ENCODE measurements at places on chromosomes 11 and 22. TPM values are rescaled to one million over a fixed set of nuclear protein-coding genes. Genes with fewer than 3 reads are reported as not detected.

MEN1 gene
- total RNA-seq, result 39.8 TPM

OR51F1 gene
- total RNA-seq, result not detected

MAP4K2 gene
- total RNA-seq, result 17.4 TPM

MAML2 gene
- total RNA-seq, result 16.7 TPM

CNTF gene
- total RNA-seq, result 5.2 TPM

DERL3 gene
- total RNA-seq, result 3.7 TPM

DNA sequence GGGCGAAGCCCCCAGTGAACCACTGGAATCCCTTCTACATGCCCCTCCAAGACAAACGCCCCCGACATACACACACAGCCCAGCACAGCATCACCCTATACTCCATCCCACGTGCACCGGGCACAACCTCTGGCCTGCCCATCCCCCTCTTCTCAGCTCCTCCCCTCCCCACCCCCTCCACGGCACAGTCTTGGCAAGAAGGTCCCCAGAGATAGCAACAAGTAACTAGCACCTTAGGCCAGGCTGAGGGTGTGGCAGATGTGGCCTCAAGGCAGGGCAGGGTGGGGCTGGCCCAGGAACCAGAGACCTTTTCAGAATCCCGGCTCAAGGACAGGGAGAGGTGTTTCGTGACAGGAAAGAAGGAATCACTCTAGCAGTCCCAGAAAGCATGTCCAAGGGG lies 54.3 kb downstream of the CYTH4 start:
- DNase-seq, result no peak

DNA sequence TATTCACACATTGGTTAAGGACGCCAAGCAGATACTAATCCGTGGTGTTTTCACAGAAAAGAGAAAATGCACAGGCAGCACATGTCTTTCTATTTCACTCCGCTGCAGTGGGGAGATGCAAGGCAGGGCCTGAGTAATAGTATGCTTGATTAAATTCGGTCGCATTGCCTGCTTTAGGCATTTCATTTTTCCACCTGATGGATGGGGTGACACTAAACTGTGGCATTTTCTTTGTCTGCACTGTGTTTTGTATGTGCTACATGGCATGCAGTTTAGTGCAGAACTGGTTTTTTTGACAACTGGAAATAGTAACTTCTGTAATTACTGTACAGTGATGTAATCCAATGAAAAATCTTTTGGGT lies 94.9 kb downstream of the SLC17A6 start:
- no peak for DNase-seq

GRCh38 chr22:47129902-47130635 lies 367.6 kb downstream of the TBC1D22A start:
- peak; percentile 86 for DNase-seq

GRCh38 chr22:30250661-30251267 lies 4.2 kb upstream of the LIF start:
- peak; percentile 92 for DNase-seq

DNA sequence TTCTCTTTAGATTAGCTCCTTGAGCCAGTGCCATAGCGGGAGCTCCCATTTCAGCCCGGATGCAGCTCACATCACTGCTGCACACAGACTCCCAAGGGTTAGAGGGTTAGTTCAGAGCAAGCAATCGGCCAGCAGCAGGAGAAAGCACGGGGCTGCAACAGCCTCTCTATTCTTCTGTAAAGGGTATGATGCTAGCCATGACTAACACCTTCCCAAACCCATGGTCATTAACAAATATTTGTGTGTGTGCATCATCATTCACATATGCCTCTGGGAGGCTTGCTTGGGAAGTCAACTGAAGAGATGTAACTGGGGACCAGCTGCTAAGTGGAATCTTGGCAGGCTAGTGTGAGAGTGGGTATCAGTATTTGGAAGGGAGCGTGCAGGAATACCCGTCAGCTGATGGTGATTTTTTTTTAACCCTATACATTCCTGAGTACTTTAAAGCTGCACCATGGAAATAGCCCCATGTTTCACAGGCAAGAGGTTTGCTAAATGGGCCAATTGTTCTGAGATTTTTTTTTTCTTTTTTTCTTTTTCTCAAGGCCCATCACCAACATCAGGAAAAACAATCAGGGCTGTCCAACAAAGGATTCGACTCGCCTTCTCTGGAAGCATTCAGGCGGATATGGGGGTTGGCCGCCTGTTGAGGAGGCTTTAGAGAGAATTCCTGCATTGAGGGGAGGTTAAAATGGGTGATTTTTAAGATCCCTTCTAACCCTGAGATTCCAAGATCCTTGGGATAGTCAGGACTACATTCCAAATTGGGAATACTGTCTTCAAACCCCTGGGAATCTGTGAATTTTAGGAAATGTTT lies 33.2 kb upstream of the CCDC89 start:
- peak; percentile 17 for DNase-seq

DNA sequence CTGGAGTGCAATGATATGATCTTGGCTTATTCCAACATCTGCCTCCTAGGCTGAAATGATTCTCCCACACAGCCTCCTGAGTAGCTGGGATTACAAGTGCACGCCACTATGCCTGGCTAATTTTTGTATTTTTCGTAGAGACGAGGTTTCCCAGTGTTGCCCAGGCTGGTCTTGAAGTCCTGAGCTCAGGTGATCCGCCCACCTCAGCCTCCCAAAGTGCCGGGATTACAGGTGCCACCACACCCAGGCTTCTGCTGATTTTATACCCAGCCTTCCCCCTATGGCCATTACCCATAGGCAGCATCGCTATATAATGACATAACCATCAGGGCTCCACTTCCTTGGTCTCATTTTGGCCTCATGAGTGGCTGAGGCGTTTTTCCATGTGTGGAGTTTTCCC lies 60.6 kb upstream of the RAB1B start:
- no peak for DNase-seq

DNA sequence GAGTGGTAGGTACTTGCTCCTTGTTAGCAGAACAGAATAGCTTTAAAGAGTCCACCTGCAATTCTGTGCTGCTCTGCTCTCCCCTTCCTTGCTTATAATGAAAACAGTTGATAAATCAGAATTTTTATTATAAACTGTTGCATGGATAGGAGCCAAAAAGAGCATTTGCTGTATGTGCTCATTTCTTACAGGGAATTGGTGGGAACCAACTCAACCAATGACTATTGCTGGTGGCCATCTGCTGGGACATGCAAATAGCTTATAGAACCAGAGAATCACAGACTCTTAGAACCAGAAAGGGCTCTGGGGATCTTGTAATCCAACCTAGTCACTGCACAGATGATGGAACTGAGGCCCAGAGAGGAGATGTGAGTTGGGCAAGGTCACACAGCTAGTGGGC lies 43.1 kb upstream of the NECTIN1 start:
- no peak for DNase-seq

- no peak for DNase-seq
These were observed 16.1 kb downstream of the IGF2 start for GRCh38 chr11:2122907-2123627.
